ENCODE measurements at places on chromosomes 6 and 20.
A peak's percentile ranks its signal among the peaks of the same experiment; 100 is the strongest.

- DNase-seq, result no peak
Measured at GRCh38 chr20:25052255-25053194, 5.4 kb downstream of the ACSS1 start.

DNA sequence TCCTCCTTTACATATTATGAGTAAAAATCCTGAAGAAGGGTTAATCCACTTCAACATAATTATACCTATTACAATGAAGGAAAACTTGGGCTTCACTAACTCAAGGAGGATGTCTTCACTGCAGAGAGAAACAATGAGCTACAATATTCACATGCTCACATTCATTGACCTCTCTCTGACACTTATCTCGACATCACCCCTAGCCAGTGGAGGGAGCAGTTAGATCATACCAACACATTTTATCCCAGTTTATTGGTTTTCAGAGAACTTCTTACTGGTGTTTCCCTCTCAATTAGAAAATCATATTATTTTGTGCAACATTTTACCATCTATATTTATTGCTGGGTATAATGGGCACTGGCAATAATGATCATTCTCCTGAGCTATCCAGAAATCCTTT, 646.5 kb downstream of the TENT5A start:
- DNase-seq, result no peak

DNA sequence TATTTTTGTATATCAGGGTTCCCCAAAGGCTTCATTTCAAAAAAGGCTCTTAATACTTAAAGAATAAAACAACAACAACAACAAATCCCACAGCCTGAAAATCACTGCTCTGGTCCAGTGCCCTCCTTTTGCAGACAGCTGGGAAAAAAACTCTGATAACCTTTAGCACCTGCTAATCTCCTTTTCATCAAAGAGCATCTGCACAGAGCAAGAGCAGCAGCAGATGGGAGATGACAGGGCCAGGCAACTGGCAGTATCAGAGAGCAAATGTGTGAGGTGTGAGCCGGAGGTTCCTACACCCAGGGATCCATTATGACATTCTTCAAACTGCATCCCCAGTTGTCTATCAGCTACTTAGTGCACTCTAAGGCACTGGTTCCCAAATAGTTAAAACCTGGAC, 25.7 kb downstream of the TTI1 start:
- no peak for DNase-seq

- no peak for DNase-seq
Measured at GRCh38 chr6:4668271-4669179, 107.7 kb upstream of the CDYL start.

DNA sequence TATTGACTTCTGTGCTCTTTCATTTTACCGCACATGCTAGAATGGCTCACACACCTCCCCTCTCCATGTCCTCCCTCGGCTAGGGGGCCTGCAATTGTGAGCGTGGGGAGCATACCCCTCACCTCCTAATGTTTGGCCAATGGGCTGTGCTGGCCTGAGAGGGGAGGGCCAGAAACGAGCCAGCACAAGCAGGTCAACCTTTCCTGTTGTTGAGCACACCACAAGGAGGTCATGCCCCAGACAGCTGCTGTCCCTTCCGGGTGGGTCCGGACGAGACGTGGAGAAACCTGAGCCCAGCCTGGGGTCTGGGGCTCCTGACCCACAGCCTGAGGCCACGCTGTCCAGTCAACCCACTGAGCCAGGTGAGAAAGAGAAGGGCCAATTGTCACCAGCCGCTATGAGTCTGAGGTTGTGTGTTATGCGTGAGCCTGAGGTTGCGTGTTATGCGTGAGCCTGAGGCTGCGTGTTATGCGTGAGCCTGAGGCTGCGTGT, 77.4 kb downstream of the TTLL2 start:
- DNase-seq, result no peak

DNA sequence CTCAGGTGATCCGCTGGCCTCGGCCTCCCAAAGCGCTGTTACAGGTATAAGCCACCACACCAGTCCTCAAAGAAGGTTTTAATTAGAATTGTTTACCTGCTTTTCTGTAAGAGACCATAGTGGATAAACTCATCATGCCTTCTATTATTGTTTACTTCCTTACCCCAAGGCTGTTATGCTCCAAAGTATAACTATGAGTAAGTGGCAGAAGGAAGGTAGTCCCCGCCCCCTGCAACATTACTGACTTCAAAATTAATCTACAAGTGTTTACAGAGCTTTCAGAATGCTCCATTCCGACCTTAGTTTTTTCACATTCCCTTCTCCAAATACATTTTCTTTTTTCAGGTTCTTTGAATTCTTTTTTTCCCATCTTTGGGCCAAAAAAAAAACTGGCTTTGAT, 480.5 kb upstream of the NOX3 start:
- no peak for DNase-seq

DNA sequence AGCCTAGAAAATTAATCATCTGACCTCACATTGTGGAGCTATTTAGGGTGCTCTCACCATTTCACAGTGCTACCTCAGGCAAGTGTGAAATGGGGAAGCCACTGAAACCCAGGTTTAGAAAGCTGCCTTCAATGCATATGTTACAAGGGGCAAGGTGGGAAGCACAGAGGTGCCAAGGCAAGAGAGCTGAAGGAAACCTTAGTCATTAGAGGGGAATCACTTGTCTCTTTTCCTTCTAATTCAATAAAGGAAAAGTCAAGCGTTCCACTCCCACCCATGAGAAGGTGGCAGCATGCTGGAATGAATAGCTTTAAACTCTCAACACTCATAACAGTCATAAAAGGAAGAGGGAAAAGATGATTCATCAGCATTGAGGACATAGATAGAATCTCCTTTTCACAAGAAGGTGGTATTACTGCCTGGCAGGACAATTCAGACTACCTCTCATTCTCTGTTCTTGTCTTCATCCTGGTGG, 251.9 kb upstream of the IRAK1BP1 start:
- no peak for DNase-seq

GRCh38 chr6:116389357-116389756, 18.6 kb downstream of the DSE start:
- DNase-seq, result no peak

GRCh38 chr6:2035046-2035445, 210.4 kb downstream of the GMDS start:
- no peak for DNase-seq

GRCh38 chr20:35226126-35226883, at the start of gene MMP24:
TSS of gene MMP24 (plus strand) at chr20:35226690. CDS start at chr20:35226739, 49 bp downstream.
- DNase-seq, result no peak

- DNase-seq, result no peak
Measured at GRCh38 chr20:44123251-44123650, 63.7 kb downstream of the JPH2 start.

DNA sequence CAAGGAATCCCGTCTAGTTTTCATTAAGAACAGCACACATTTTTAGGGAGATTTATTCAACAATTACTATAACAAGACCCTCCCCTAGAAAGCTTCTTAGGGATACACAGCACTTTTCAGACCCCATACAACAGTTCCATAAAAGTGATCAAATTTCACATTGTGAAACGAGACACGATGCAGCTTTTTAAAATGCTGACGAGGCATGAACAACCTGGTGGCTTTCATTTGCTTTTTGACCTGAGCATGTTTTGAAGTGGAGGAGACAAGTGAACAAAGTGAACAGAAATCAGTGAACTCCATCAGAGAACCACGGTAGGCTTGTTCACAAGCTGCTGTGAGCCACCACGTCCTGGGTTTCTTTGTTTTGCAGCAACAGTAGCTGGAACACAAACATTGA, 112.2 kb downstream of the PCSK2 start:
- DNase-seq, result no peak

DNA sequence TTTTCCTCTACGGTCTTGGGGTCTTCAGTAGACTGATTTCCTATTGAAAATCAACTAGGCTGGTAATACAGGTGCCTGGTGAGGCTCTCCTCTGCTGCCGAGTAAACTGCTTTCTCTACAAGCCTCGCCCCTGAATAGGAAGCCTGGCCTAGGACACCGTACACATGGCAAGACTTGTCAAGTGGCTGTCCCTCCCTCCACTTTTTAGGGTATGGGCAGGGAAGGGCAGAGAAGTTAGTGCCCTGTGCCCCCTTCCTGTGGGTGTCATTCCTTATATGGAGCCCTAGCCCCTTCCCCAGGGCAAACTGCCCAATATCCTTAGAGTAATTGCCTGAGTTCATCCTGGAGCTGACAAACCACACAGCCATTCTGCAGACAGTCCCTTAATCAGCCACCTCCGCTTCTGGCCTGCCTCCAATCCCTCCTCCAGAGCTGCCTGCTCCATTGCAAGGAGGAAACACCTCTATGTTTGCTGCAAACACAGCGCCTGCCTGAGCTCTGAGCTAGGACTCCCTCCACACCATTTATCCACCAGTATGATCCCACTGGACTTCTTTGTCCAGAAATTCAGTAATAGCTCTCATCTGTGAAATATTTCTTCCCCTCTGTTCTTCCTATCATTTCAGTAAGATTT, 93.1 kb downstream of the CHD6 start:
- no peak for DNase-seq

DNA sequence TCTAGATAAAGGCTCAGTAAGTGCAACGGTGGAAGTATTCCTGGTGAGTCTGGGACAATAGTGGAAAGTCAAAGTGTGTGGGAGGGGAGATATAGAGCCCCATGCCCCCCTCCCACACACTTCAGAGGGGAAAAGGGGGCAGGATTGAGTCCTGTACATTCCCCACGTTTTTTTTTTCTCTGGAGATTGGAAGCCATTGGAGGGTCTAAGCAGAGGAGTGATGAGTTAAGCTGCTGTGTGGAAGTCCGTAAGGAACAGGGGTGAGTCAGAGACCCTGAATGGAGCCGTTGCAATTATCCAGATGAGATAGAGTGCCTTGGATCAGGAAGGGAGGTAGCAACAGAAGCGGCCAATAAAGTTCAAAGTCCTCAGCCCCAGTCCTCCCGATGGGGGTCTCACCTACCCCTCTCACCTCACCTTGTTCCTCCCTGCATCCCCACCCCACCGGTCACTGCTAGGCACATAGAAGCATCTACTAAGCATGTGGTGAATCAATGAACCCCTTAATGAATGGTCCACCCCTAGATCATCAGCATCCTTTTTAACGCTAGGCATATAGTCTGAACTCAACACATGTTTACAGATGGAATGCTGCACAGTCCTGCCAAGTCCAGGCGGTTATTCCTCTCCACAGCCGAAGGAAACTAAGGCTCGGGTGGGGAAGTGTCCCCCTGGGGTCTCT, 662 bp upstream of the SLC9A8 start:
- no peak for DNase-seq

DNA sequence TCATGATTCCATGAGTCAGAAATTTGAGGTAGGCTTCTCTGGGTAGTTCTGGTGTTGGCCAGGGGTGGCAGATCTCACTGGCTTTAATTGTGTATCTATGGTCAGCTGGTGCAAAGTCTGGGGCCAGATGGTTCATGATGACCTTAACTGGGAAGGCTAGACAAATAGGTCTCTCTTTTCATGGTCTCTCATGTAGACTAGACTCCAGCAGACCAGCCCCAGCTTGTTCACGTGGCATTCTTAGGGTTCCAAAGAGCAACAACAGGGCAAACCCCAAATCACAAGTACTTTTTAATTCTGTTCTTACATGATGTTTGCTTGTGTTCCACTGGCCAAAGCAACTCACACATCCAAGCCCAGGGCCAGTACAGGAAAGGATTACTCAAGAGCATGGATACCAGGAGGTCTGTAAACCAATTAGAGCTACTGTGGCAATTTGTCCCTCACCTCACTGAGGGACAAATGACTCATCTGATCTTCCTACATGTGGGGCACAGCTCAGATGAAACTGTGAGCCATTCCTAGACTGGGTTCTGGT, 79.5 kb upstream of the PBOV1 start:
- no peak for DNase-seq

GRCh38 chr6:16762268-16762549, 949 bp upstream of the ATXN1 start:
- DNase-seq, result no peak

GRCh38 chr6:147043994-147044477, 160.2 kb upstream of the STXBP5 start:
- no peak for DNase-seq

DNA sequence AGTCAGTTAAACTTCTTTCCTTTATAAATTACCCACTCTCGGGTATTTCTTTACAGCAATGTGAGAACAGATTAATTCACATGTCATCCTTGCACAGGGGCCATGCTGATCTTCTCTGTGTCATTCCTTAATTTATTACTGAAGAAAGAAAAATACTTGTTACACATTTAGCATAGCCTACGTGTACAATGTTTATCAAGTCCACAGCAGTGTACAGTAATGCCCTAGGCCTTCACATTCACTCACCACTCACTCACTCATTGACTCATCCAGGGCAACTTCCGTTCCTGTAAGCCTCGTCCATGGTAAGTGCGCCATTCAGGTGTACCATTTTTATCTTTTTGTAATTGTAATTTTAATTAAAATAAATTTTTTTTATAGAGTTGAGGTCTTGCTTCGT, 73.6 kb downstream of the RSPH3 start:
- no peak for DNase-seq

DNA sequence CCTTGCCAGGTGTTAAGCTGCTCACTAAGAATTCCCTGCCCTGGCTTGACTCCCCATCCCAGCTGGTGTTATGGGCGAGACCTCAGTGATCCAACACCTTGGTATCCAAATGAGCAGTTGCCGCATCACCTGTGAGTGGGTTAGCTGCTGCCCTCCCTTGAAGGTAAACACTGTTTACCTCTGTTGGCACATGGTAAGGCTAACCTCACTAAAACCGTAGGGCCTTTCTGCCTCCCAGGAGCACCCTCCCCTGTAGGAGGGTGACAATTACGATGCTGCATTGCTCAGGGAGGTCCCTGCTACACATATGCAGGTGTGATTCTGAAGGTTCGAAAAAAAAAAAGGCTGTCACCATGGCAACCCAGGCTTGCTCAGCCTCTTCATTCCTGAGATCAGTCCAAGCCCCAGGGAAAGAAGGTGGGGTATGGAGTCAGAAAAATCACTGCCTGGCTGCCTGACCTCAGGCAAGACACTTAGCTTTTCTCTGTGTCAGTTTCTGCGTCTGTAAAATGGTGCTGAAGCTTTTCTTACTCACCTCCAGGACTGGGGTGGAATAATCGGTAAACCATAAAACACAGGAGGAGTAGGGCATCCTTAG, 19.5 kb downstream of the PNPLA1 start:
- DNase-seq, result peak; percentile 26

DNA sequence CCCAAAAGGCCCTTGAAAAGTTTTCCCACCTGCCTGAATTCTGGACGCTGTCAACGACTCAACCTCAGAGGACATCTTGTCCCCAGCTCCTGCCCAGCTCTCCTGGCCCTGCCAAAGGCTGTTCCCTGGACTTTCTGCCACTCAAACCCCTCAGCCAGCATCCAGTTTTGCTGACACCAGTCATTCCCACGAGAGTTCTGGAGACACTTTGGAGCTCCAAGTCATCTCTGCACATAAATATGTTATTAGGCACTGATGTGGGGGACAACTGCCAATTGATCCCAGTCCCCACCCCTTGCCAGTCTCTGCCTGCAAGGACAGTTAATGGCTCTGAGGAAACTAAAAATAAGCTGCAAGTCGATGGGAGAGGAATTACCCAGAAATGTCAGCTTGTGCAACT, 38.9 kb upstream of the KCNB1 start:
- DNase-seq, result no peak

- DNase-seq, result no peak
Measured at GRCh38 chr6:69936674-69937363, 70.5 kb downstream of the COL19A1 start.

Data from NCI-H187 treated with DMSO at 0.1 percent for 48 hours (cell line).